Vein endothelial cell (primary cell): ENCODE measurements at places on chromosomes 1 and 21. TPM values are rescaled to one million over a fixed set of nuclear protein-coding genes. Genes with fewer than 3 reads are reported as not detected.

Gene DHDDS
- 49.3 and 65.6 TPM in 2 replicates for total RNA-seq

Gene KAZN
- total RNA-seq, result 1.3 and 5.4 TPM in 2 replicates

Gene KIF21B
- total RNA-seq, result 4.6 and 5.2 TPM in 2 replicates

Gene SPRR1B
- total RNA-seq, result not detected in 2 replicates

Gene ANKRD34A
- 0.19 and 0.33 TPM in 2 replicates for total RNA-seq

Gene TSTD1
- total RNA-seq, result 2.4 and 3.6 TPM in 2 replicates

Gene BRINP3
- not detected in 2 replicates for total RNA-seq

Gene RNU1-4
- total RNA-seq, result under 0.01 TPM in 2 replicates

Gene TMOD4
- total RNA-seq, result not detected in 2 replicates

Gene KCNJ9
- total RNA-seq, result not detected in 2 replicates

Gene FAM177B
- total RNA-seq, result not detected in 2 replicates
